MM.1S (cell line): ENCODE measurements at places on chromosomes 16 and 17.

GRCh38 chr16:49921791-49922456 lies 66.0 kb upstream of the ZNF423 start:
- H3K4me3 ChIP-seq: no peak overlapping the region
- no peaks in the 10 kb centered on the region for H3K4me1 ChIP-seq
- peak; percentile 41 for DNase-seq

DNA sequence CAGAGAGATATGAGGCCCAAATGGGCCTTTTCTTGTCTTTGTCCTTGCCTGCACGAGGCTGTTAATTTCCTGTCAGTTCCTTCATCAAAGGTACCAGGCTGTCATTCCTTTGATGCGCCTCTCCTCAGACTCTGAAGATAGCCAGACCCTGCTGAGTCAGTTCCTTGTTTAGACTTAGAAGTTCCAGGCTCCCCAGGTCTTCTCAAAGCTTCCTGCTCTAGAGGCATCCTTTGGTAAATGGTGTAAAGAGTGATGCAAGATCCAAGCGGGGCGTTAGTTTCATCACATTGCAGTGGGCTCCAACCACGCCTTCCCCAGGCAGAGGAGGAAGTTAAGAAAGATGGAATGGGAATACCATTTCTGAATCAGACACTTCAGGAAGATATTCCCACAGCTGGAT lies 4.0 kb upstream of the CDH11 start:
- H3K27me3 ChIP-seq: no peaks in the 10 kb centered on the region
- DNase-seq: no peak
- no peaks in the 10 kb centered on the region for H3K4me1 ChIP-seq
- no peak overlapping the region for H3K4me3 ChIP-seq
- no peaks in the 10 kb centered on the region for H3K36me3 ChIP-seq
- H3K27ac ChIP-seq: no peak overlapping the region

GRCh38 chr17:17019891-17020456 lies 22.3 kb upstream of the MPRIP start:
- no peak overlapping the region for H3K4me3 ChIP-seq
- no peaks in the 10 kb centered on the region for H3K4me1 ChIP-seq
- no peak overlapping the region for H3K27ac ChIP-seq
- DNase-seq: no peak

- no peaks in the 10 kb centered on the region for H3K36me3 ChIP-seq
- no peak overlapping the region for H3K27ac ChIP-seq
- H3K27me3 ChIP-seq: no peaks in the 10 kb centered on the region
- no peak overlapping the region for H3K4me3 ChIP-seq
- no peak for DNase-seq
These were observed 62.2 kb downstream of the PITPNC1 start for GRCh38 chr17:67439269-67439668.

DNA sequence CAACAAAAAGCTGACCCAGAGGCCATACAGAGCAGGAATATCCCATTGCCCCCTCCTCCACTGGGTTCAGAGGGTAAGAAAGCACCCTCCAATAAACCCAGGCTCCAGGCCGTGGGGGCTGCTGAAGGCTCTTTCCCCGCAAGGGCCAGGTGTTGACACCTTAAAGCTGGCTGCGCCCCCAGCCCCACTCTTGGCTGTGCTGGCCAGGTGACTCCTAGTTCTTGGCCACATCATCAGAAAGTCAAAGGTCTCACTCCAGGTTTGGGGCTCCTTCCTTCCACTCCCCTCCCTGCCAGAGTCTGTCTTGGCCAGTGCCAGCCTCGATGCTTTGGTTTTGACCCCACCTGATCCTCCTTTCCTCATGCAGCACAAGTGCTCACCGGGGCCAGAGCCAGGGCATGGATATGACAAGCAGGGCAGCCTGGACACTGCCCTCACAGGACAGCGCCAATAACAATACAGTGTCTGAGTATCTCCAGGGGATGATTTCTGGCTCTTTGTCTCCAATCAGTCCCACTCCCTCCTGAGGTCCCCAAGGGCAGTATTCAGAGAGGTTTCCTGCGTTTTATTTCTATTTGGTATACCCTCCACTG lies 8.2 kb downstream of the SLC46A1 start:
- no peak overlapping the region for H3K4me3 ChIP-seq
- H3K4me1 ChIP-seq: no peaks in the 10 kb centered on the region
- no peak overlapping the region for H3K27ac ChIP-seq

- no peak overlapping the region for H3K4me3 ChIP-seq
- H3K36me3 ChIP-seq: no peaks in the 10 kb centered on the region
- no peaks in the 10 kb centered on the region for H3K4me1 ChIP-seq
- DNase-seq: no peak
- H3K27ac ChIP-seq: no peak overlapping the region
- H3K27me3 ChIP-seq: no peaks in the 10 kb centered on the region
These were observed 22.6 kb upstream of the KIFC3 start for GRCh38 chr16:57824888-57825287.

GRCh38 chr17:43011728-43012472 lies 5.3 kb downstream of the IFI35 start:
- DNase-seq: no peak
- H3K36me3 ChIP-seq: no peaks in the 10 kb centered on the region
- H3K27me3 ChIP-seq: no peaks in the 10 kb centered on the region
- H3K4me3 ChIP-seq: no peak overlapping the region
- H3K4me1 ChIP-seq: no peaks in the 10 kb centered on the region
- H3K27ac ChIP-seq: no peak overlapping the region

GRCh38 chr17:19387921-19388521 lies 1.0 kb upstream of the MFAP4 start:
- H3K36me3 ChIP-seq: no peaks in the 10 kb centered on the region
- no peaks in the 10 kb centered on the region for H3K4me1 ChIP-seq
- H3K4me3 ChIP-seq: no peak overlapping the region
- DNase-seq: no peak

DNA sequence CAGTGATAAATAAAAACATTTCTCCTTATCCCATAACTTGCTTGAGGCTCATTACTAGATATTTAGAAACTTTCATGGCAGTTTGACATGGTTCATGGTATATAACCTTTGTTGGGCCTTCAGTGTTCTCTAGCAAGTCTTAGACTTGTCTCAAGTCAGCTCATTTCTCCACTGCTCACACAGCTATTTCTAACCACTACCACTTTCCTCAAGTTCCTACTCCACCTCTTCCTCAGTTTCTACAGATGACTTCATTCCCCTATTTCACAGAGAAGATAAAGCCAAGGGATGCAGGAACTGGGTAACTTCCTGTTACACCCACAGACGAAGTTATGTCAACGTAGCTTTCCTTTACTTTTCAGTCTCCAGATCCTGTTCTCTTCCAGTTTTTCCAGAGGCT lies 23.2 kb downstream of the NLK start:
- H3K4me1 ChIP-seq: no peaks in the 10 kb centered on the region
- no peaks in the 10 kb centered on the region for H3K36me3 ChIP-seq
- H3K27ac ChIP-seq: no peak overlapping the region
- H3K4me3 ChIP-seq: no peak overlapping the region

- H3K4me3 ChIP-seq: no peak overlapping the region
- H3K36me3 ChIP-seq: no peaks in the 10 kb centered on the region
- DNase-seq: no peak
These were observed 128.9 kb upstream of the RCVRN start for GRCh38 chr17:10033959-10034358.

- no peaks in the 10 kb centered on the region for H3K27me3 ChIP-seq
- H3K27ac ChIP-seq: no peak overlapping the region
- peaks cover 5% of the 10 kb centered on the region for H3K4me1 ChIP-seq
- no peaks in the 10 kb centered on the region for H3K36me3 ChIP-seq
- peak overlapping the region; percentile 56 for H3K4me3 ChIP-seq
- peak; percentile 33 for DNase-seq
These were observed 863 bp downstream of the LIMD2 start for GRCh38 chr17:63698886-63699637.

GRCh38 chr16:64184156-64184555 lies 937.7 kb downstream of the CDH11 start:
- no peak for DNase-seq
- H3K4me1 ChIP-seq: no peaks in the 10 kb centered on the region
- no peak overlapping the region for H3K27ac ChIP-seq
- no peaks in the 10 kb centered on the region for H3K36me3 ChIP-seq
